ENCODE measurements at places on chromosomes 1 and 21.

DNA sequence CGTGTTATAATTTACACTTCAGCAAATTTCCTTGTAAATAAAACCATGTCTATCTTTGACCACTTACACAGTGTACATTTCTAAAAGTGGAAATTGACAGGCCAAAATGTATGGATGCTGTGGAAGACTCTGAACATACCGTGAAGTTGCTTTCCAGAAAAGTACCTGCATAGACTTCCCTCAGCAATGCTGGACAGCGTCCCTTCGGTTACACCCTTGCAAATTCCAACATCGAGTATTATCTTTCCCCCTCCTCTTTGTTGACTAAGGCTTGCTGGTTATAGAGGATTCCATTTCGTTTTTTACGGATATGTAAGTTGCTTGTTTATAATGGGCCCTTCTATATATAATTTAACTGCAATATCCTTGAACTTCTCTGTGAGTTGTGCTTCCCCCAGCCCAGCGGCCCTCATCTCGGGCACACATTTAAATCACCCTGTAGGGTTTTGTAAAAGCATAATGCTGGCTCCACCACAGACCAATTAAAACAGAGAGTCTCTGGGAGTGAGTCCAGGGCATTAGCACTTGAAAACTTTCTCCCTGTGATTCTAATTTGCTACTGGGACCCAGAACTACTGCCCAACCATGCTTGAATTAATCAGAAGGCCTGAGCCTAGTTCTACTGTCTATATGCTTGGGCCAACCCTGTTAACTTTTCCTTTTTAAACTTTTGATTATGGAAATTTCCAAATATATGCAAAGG lies 230.3 kb downstream of the GRIK3 start:
- no peak for DNase-seq

GRCh38 chr1:211424018-211424417 lies 67.9 kb downstream of the RD3 start:
- DNase-seq, result no peak

GRCh38 chr1:27130798-27131197 lies 24.1 kb downstream of the SLC9A1 start:
- DNase-seq, result no peak

DNA sequence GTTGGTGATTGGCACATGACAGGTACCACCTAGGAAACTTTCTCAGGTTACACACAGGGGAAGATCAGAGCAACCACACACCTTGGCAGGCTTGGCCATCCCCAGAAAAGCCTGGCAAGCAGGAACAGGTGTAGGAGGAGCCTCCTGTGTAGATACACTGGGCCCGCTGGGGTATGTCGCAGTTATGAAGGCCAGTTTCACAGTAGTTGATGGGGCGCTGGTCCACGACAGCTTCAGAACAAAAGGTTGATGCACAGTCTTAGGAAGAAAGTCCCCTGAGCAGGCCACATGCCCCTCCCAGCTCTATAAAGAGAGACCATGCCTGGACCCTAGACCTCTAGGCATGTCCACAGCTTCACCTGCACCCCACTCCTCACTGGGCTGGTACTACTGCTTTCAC lies 51.6 kb downstream of the NID1 start:
- DNase-seq, result no peak

Data from stimulated activated naive CD8-positive, alpha-beta T cell treated with anti-CD3 and anti-CD28 coated beads, Interleukin-15, amount 100 ng/mL, for 72 hours (primary cell).